Activated CD4-positive, CD25-positive, alpha-beta regulatory T cell treated with anti-CD3 and anti-CD28 coated beads, Interleukin-2, amount 50 U/mL, for 16 hours (primary cell): ENCODE measurements at places on chromosomes 2 and 18.

GRCh38 chr2:69811018-69811417 lies 18.4 kb upstream of the GMCL1 start:
- DNase-seq, result no peak

DNA sequence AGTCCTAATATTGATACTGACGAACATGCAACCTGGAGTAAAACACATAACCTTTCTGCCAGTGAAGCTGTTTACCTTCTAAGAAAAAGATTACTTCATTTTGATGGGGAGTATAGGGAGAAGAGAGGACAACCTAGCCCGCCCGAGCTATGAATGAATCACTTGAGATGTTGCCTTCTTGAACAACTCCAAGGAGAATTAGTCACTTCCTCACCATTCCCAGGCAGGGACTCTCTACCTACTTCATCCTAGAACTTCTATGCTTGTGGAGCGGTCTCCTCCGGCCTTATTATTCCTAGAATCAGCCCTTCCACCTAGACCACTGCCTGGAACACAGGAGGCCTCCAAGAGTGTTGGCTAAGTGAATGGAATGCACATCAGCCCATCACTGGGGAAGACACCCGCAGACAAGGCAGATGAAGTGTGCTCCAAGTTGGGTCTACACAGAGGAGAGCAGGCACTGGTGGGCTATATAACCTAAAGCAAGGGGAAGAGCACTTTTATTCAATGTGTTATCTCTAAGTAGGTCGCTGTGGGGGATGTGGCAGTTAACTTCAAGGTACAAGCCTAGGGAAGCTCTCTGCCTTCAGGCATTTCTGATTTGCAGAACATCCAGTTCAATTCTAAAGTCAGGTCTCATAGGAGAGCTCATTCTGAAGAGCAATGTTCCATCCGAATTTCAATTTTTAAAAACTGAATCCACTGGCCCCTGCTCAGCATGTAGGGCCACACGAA lies 57.4 kb downstream of the STK39 start:
- no peak for DNase-seq

DNA sequence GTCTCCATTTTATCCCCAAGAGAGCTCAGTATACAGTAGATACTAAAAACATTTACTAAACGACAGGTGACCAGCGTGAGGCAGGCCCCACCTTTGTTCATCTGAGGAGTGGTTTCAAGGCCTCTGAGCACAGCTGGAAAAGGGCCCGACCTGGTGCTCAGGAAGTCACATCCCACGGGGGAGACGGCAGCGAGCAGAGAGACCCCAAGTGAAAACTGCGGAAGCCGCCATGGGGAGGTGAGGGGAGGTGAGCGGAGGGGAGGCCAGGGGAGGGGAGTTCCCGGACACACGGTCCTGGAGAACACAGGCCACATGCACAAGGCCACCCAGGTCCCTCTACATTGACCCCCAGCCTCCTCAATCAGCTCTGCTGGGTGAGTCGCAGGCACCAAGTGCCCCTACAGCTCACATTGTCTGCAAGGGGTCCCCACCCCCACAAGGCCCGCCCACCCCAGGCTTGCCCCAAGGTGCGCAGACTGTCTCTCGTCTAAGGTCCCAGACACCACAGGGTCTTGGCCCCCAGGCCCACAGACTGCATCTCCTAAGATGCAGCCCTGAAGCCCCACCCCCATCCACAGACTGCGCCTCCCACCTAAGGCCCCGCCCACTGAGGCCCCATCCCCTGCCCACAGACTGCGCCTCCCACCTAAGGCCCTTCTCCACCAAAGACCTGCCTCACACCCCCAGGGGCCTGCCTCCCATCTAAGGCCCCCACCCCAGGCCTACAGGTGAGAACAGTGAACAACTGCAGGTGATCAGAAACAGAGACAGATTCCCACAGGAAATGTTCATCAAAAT lies 19.1 kb downstream of the PARD6G start:
- no peak for DNase-seq

- peak; percentile 35 for DNase-seq
Measured at GRCh38 chr2:25951071-25951547, 31.2 kb downstream of the KIF3C start.

DNA sequence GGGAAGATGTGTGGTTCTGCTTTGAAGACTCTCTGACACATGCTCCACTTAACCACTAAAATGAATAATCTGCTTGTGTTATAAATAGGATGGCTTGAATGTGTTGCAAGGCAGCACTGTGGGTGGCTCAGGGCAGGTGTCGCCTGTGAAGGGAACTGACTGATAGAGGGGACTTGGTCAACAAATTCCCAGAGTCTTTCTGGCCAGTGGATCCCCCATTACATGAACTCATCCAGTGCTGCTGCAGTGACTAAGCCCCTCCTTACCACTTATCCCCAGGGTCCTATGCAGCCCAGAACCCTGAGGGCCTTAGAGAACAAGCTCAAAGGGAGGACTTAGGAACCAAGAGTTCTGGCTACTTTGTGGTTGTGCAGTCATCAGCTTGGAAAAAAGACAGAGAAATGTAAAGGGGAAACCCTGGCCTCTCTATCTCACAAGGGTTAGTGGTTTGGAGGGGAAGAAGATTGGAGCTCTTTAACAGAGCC lies 226.2 kb upstream of the TNP1 start:
- DNase-seq, result no peak

DNA sequence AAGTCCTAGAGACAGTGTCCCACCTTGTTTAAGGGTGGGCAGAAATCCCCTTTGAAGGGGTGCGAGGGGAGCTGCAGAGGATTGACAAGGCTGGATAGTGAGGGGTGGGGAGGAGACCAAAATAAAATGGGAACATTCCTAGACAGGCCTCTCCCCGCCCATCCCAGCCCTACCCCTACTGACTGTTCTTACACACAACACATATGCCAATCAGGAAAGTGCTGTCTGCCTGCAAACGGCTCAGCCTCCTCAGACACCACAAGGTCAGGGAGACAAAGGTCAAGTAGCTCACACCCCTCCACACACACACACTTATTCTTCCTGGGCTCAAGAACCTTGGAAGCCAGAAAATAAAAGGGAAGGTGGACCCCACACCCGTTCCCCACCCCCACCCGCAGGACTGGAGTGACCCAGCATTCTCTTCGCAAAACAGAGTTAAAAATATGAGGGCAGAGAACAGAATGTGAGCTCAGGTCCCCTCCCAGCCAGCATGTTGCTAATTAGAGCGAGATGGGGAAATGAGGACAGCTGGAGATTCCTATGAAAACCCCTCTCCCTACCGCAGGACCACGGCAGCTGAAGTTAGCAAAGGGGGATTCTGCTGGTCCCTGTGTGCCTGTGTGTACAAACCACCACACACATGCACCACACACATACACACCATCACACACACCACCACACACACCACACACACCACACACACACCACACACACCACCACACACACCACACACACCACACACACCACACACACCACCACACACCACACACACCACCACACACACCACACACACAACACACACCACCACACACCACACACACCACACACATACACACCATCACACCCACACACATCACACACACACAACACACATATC lies 197.8 kb downstream of the TNS1 start:
- no peak for DNase-seq

- no peak for DNase-seq
Measured at GRCh38 chr2:40169430-40169829, 282.5 kb downstream of the SLC8A1 start.

DNA sequence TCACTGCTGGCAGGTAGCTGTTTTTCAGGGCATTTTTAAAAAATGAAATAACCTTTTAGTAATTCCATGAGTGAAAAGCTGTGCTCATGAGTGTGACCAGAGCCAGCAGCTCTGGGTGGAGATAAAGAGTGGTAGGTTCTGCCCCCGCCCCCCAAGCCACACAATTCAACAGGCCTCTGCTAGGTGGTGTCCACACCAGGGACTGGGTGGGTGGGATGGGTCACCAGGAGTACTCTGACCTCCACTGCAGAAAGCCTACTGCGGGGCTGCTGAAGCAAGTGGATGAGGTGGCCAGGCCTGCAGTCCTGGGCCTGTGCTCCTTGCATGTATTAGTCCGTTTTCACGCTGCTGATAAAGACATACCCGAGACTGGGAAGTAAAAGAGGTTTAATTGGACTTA lies 15.3 kb downstream of the PARD6G start:
- DNase-seq, result no peak

- no peak for DNase-seq
Measured at GRCh38 chr2:226496273-226496550, 303.4 kb downstream of the IRS1 start.

GRCh38 chr2:33812707-33813106 lies 213.6 kb upstream of the FAM98A start:
- no peak for DNase-seq

DNA sequence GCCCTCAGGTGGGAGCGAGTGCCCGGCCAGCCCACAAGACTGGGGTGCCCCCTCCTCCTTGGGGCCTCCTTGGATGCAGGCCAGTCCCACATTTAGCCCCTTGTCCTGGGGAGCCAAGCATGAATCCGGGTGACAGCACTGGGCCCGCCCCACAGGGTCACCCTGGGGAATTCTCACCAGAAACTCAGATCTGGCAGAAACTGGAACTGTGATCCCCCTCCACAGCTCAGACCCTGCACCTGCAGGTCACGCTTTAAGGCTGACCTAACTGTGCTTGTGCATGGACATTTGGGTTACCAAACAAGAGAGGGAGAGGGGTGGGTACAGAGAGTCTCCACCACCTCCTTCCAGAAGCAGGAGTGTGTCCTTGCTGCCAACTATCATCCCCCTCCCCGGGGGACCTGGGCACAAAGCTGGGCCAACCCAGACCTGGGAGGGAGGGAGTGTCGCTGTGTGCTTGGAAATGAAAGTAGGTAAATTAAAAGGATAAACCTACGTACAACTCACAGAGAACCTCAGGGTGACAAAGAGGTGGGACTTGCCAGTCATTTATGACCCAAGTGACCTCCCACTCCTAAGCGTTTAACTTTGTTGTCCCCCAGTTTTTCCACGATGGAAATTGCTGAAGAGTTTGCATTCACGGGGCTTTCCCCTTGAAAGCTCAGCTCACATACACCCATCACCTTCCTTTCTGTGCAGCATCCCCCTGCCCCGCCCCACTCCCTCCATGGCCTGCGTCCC lies 9.1 kb downstream of the ITM2C start:
- DNase-seq, result no peak

DNA sequence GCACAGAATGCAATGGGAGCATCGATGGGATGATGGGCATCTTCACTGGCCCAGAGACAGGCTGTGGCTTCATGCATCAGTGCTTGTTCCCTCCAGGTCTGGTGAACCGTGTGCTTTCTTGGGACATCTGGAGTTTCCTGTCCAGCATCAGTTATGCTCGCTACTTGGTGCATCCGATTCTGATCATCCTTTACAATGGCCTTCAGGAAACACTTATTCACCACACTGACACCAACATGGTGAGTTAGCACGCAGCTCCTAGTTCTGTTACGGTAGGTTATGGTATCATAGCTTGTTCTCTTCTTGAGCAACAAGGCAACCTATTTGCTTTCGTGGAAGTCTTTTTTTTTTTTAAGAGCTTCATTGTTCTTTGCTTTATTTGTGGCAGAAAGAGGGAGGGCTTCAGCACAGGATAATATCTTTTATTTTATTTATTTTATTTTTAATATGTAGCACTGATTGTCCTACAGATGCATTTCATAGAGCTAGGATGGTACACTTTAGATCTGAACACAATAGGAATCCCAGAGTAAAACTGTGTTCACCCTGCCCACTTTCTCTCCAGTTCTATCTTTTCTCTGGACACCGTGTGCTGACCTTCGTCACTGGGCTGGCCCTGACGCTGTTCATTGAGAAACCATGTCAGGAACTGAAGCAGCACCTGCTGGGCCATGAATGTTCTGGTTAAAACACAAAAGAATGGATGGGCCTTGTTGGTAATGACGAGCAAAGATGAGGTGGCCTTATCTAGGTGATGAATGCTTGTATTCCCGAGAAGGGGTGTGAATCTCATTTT lies 71.2 kb upstream of the SEC11C start:
- no peak for DNase-seq

- no peak for DNase-seq
Measured at GRCh38 chr2:164800572-164800971, 41.1 kb downstream of the COBLL1 start.

DNA sequence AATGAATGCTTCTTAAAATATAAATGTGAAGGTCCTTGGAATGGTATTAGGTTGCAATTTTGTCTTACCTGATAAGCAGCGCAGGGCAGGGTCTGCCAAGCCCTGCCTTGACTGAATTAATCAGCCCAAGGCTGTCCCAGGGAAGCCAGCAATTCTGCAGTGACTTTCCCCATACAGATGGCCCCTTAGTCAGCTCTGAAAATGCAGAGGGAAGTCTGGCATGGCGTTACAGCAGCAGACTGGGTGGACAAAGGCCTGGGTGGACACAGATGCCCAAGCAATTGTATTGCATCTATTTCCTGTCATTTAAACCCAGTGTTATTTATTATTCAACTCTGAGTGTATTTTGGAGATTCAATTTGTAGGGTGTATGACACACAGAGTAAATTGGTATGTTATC lies 56.6 kb upstream of the NOL4 start:
- no peak for DNase-seq

GRCh38 chr2:24826773-24827145 lies 33.5 kb downstream of the CENPO start:
- no peak for DNase-seq

- DNase-seq, result no peak
Measured at GRCh38 chr2:119405151-119405550, 26.5 kb upstream of the TMEM37 start.

DNA sequence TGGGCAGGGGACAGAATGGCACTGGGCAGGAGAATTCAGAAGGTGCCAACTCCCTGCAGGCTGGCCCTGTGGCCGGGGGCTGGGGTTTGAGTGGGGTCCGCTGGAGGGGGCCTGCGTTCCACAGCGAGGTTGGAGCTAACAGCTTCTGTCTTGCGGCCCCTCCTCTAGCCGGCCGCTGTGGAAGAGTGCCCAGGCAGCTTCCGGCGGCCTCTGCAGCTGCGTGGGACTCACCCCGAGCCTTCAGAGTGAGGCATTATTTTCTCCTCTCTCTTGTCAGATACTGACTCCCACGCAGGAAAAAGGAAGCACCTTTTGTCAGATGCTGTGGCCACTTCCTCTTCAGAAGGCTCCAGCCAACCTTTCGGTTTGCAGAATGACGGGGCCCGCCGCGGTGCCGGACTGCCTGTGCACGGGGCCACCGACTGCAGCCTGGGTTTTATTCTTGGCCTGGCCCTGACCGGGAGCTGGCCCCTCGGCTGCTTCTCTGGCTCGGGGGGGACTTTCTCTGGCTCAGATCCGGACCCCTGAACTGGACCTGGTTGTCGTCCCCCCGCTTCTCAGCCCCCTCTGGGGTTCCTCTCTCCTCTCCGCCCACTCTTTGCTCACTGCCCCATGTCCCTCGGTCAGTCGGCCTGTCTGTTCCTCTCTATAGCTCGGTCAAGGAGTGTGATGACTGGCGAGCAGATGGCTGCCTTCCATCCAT lies 40.1 kb downstream of the ARHGAP25 start:
- DNase-seq, result no peak

DNA sequence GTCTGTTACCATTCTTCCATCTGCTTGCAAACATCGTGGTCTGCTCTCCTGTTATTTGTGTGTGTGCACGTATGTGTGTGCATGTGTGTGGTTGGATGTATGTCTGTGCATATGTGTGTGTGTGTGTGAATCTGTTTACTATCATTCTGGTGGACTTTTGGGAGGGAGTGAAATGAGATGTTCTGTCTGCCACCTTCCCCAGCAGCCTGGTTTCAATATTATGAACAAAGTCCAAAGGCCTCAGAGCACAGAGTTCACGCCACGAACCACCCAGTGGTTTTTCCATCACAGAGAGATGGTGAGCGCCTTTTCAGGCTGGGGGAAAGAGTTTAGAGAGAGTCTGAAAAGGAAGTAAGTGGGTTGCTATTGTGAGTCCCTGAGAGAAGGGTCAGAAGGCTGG lies 67.1 kb upstream of the YWHAQ start:
- no peak for DNase-seq

GRCh38 chr18:40875101-40875615 lies 1079.9 kb upstream of the PIK3C3 start:
- no peak for DNase-seq

- no peak for DNase-seq
Measured at GRCh38 chr2:169963786-169964185, 136.5 kb downstream of the UBR3 start.
